Smooth muscle cell of the umbilical artery (primary cell): ENCODE measurements at places on chromosomes 7 and 10. TPM values are rescaled to one million over a fixed set of nuclear protein-coding genes. Genes with fewer than 3 reads are reported as not detected.

CHAT gene
- not detected in 2 replicates for total RNA-seq

GTPBP4 gene
- total RNA-seq: 35.6 and 74.2 TPM in 2 replicates

SORBS1 gene
- 12.5 and 20.9 TPM in 2 replicates for total RNA-seq

TRPV5 gene
- total RNA-seq: not detected in 2 replicates

CREB5 gene
- 1.8 and 4.5 TPM in 2 replicates for total RNA-seq

SMNDC1 gene
- total RNA-seq: 8.3 and 12.0 TPM in 2 replicates

PRSS1 gene
- not detected in 2 replicates for total RNA-seq

SLC26A5 gene
- not detected in 2 replicates for total RNA-seq

MPP7 gene
- total RNA-seq: 0.59 and 1.3 TPM in 2 replicates

PPP1R9A gene
- total RNA-seq: 0.30 and 0.51 TPM in 2 replicates

ATOH7 gene
- total RNA-seq: not detected in 2 replicates

TLX1 gene
- total RNA-seq: not detected in 2 replicates

CRYGN gene
- total RNA-seq: not detected in 2 replicates

FGFR2 gene
- total RNA-seq: 1.8 and 9.2 TPM in 2 replicates

OGDHL gene
- total RNA-seq: 0.14 and 0.59 TPM in 2 replicates

DNAJC12 gene
- 5.1 and 13.1 TPM in 2 replicates for total RNA-seq

TMEM184A gene
- 0.23 TPM in 1 of 2 replicates, not detected in the other for total RNA-seq

TES gene
- total RNA-seq: 65.9 and 103 TPM in 2 replicates
